Stimulated activated CD4-positive, alpha-beta T cell treated with anti-CD3 and anti-CD28 coated beads, TNF-alpha, amount 100 ng/mL, for 1 hour (primary cell): ENCODE measurements at places on chromosomes 7 and 10.

DNA sequence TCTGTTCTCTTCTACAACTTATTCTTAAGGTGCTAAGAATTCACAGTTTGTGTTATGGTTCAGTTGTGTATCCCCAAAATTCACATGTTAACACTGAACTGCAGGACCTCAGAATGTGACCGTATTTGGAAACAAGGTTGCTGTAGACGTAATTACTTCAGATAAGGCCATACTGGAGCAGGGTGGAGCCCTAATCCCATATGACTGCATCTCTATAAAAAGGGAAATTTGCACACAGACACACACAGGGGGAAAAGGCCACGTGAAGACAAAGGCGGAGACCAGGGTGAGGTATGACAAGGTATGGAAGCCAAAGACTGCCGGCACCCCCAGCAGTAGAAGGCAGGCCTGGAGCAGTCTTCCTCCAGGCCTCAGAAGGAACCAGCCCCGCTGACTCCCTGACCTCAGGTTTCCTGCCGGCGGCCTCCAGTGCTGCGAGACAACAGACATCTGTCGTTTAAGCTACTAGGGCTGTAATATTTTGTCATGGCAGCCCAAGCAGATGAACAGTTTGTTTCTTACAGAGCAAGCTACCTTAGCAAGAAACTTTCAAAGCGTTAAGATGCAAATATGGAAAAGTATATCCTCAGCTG, 98.7 kb downstream of the PROSER2 start:
- DNase-seq: no peak

DNA sequence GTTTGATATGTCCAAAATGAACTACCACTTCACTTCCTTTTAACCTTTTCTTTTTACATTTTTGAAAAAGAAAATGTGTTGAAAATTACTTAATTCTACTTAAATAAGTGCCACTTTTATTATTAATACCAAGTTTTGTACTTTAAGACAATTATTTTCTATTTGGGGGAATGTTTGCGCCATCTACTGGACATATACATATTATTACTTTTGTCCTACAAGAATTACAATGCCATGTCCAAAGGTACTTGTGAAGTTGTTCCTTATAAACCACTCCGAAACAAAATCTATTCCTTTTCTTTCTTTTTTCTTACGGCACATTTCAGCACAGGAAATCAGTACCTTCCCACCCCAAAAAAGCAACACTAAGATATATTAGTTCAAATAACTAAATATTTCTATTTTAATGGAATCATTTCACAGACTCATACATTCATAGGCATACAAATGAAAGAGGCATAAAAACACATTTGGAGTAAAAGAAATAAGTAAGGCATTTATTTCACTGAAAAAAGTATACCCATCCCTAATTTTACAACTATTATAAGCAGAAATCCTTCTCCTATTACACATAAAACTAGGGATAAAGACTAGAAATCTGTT, 169.9 kb downstream of the RNF133 start:
- no peak for DNase-seq

- no peak for DNase-seq
Observed at GRCh38 chr7:138316421-138317043, 143.5 kb upstream of the TRIM24 start.

- no peak for DNase-seq
Observed at GRCh38 chr10:75417522-75417927, 13.9 kb upstream of the LRMDA start.

DNA sequence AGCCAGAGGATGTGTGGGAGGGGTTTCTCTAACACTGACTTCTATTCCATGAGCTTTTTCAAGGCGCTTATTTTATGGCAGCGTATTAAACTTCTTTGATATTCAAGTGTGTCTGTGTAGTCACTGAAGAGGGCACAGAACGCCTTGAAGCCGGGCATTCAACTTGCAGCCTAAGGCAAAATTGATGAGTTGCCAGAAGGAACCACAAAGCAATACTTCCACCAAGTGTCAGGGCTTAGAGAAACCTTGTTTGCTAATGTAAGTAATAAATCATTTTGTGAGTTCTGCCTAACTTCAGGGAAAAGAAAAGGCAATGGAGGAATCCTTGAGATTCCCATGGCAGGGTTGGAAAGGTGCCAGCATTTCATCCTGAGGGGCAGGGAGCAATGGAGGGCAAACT, 163.8 kb downstream of the LCOR start:
- no peak for DNase-seq

GRCh38 chr7:119452401-119452800, 820.6 kb upstream of the KCND2 start:
- DNase-seq: no peak

DNA sequence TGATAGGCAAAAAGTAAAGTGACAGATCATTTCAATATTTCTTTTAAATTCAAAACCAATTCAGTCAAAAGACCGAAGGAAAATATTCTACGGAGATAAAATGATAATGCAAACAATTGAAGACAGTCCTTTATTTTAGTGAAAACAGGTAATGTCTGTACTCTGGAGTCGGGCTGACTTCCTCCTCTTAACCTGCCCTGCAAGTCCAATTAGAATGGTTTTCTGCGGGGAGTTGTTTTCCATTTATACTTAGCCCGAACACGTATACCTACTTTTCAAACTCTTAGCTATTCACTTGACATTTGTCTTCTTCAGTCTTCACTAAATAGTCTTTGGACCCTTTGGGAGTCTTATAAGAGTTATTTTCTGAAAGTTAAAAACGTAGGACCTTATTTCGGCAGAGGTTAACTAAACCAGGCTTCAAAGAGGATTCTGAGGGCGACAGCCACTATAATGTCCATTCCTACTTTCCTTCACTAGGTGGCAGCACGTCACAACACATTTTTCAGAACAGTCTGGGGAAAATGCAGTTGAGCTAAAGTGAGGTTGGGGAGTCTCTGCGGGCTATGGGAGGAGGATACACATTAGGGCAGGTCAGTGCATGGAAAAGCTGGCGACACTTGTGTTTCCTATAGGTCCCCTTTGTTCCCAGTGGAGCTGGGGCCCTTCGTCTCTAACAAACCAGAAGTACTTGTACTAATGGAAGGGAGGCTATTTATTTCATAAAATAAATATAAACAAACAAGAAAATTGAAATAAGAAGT, 472.0 kb downstream of the KCNMA1 start:
- DNase-seq: no peak

GRCh38 chr10:8037941-8038894, 16.3 kb upstream of the GATA3 start:
- no peak for DNase-seq

DNA sequence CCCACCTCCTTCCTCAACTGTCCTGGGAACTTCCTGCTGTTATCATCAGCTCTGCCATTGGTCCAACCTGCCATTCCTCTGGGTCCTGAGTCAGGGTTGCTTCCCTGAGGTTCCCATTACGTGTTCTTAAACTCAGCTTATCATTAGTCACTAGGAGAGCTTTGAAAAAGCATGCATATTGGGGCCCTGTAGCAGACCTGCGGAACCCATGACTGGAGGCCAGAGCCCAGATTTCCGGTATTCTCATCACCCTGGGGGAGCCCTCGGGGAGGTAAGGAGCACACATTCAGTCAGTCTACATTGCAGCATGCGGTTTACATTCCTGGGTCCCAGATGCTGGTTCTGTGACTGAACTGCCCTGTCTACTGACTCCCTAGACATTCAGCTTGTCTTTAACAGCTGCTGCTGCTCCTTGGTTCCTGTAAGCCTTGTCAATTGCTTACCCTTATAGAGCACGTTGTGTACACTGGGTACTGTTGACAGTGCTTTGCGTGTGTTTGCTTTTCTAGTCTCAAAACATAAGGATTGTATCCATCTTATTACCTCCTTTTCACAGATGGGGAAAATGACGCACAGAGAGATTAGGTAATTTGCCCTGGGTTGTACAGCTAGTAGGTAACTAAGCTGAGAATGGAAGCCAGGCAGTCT, 12.8 kb downstream of the CDHR3 start:
- no peak for DNase-seq
